Sigmoid colon (tissue), 7 donors: ENCODE measurements at places on chromosomes 5 and 9. TPM values are rescaled to one million over a fixed set of nuclear protein-coding genes. Genes with fewer than 3 reads are reported as not detected.
A peak's percentile ranks its signal among the peaks of the same experiment; 100 is the strongest.

GRCh38 chr9:36677611-36678010 lies 104.9 kb downstream of the MELK start:
- no peak for DNase-seq
- no peaks in the 10 kb centered on the region for H3K4me1 ChIP-seq
- no peak overlapping the region for H3K27ac ChIP-seq
- H3K36me3 ChIP-seq = no peaks in the 10 kb centered on the region
- no peak overlapping the region for H3K4me3 ChIP-seq
- H3K27me3 ChIP-seq = no peaks in the 10 kb centered on the region

DNA sequence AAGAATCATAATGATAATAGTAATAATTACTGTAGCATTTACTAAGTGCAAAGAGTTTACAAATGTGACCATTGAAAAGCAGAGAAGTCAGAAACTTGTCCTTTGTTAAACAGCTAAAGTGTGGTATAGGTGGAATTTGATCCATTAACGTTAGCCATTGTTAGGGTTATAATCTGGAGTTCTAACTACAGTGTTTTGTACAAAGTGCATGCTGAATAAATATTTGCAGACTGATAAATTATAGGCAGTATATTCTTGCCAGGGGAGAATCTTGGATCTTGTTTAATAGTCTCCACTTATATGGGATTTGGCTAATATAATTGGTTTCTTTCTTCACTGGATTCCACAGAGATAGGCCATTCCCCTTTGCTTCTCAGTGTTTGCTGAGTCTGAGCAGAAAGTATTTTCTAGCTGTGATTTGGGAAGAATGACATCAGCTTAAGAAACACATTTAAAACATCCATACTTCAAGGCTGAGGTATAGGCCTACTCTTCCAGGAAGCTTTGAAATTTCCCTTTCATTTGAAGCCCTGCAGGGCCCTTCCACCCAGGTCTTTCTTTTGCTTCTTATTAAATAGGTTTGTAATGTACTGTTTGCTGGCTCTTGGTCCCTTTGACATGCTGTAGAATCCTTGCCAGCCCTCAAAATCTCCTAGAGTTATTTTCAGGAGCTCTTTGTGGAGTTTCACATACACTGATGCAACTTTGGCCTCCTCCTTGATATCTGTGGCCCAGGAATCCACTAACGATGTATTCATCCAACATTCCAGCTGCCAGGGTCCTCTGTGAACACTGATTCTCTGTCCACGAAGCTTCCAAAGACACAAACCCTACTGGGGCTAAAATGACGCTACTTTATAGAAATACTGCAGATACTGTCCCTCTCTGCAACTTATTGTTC lies 51.4 kb downstream of the ATP10B start:
- no peak overlapping the region for H3K4me3 ChIP-seq
- no peak overlapping the region for H3K27ac ChIP-seq
- peaks cover 19% of the 10 kb centered on the region for H3K4me1 ChIP-seq
- H3K36me3 ChIP-seq = no peaks in the 10 kb centered on the region
- no peaks in the 10 kb centered on the region for H3K27me3 ChIP-seq

- H3K4me1 ChIP-seq = peaks cover 11% of the 10 kb centered on the region
- H3K27me3 ChIP-seq = no peaks in the 10 kb centered on the region
- no peaks in the 10 kb centered on the region for H3K36me3 ChIP-seq
- H3K4me3 ChIP-seq = no peak overlapping the region
- no peak overlapping the region for H3K27ac ChIP-seq
Measured at GRCh38 chr9:124709292-124709690, 61.8 kb downstream of the NR6A1 start.

GRCh38 chr5:167790045-167790444 lies 501.4 kb upstream of the WWC1 start:
- no peaks in the 10 kb centered on the region for H3K36me3 ChIP-seq
- H3K27me3 ChIP-seq = no peaks in the 10 kb centered on the region
- no peaks in the 10 kb centered on the region for H3K4me1 ChIP-seq
- no peak overlapping the region for H3K4me3 ChIP-seq
- DNase-seq = no peak

DNA sequence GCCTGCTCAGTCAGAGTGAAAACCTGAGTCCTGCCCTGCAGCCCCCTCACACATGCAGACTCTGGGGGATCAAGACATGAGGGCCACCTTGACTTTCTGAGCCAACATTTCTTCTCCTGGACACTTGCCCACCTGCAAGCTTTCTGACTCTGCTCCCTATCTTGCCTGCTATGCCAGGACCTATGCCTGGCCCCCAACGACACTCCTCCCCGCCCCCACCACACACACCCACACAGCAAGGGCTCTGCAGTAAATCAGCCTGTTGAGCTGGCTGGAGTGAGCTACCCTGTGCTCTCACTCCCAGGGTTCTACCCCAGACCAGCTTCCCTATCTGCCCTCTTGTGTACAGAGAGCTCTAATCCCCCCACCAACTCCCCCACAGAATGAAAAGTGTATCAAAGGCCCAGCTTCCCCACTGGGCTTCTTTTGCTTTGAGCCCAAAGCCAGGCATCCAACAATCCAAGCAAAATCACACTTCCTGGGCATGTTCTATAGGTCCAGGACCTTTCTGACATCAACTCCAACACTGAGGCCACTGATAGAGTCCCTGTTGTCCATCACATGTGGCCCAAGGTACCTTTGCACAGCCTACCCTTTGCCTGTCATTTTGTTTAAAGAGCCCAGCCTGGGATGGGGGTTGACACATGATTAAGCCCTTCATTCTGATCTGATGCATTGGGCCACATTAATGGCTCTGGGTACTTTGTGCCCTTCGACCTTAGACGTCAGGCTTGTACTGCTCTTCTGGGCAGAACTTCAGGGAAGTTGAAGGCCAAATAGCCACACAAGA lies 7.2 kb downstream of the PDLIM4 start:
- H3K4me1 ChIP-seq = peaks cover 100% of the 10 kb centered on the region
- DNase-seq = no peak
- H3K4me3 ChIP-seq = no peak overlapping the region
- H3K27me3 ChIP-seq = no peaks in the 10 kb centered on the region
- peaks cover 54% of the 10 kb centered on the region for H3K36me3 ChIP-seq

- peak overlapping the region; percentile 34 for H3K4me3 ChIP-seq
- H3K36me3 ChIP-seq = no peaks in the 10 kb centered on the region
- no peak overlapping the region for H3K27ac ChIP-seq
- DNase-seq = no peak
- peaks cover 19% of the 10 kb centered on the region for H3K27me3 ChIP-seq
- peaks cover 11% of the 10 kb centered on the region for H3K4me1 ChIP-seq
Measured at GRCh38 chr5:127290946-127291693, 524 bp downstream of the MEGF10 start.

GRCh38 chr9:95615246-95615645 lies 98.5 kb upstream of the PTCH1 start:
- no peak overlapping the region for H3K4me3 ChIP-seq
- no peaks in the 10 kb centered on the region for H3K36me3 ChIP-seq
- H3K27ac ChIP-seq = no peak overlapping the region
- DNase-seq = no peak
- H3K4me1 ChIP-seq = no peaks in the 10 kb centered on the region

DNA sequence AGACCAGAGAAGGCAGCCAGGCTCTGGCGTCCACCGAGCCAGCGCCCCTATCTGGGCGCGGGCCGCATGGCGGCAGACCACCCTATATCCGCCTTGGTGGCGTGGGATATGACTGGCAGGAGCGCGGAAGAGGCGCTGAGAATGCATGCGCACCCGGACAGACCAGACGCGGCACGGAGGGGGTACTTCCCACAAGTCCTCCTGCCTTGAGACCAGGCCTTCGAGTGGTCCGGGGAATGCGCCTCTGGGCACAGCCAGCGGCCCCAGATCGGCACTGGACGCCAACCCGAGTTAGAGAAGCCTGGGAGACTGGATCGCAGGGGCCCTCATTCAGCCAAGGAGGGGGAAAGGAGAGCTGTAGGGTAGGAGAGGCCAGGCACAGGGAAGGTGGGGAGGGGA lies 2.5 kb upstream of the LMX1B start:
- H3K27ac ChIP-seq = no peak overlapping the region
- DNase-seq = peak; percentile 64

DNA sequence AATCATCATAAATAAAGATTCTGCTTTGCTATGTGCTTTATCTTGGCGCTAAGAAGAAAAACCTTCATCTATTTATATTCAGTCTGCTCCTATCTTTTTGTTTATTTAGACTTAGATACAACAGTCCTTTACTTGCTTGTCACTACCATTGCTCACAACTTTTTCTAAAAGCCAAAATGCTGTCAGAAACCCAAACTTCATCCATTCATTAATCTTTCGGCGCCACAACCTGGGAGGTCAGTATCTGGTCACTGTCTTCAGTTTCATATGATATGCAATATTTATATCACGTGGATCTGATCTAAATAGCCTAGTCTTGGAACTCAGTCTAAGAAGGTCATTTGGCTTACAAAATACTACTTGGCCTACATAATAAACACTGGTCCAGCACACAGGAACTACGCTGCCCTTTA lies 159.3 kb upstream of the TARS1 start:
- DNase-seq = no peak
- H3K27ac ChIP-seq = no peak overlapping the region
- H3K27me3 ChIP-seq = no peaks in the 10 kb centered on the region
- H3K4me3 ChIP-seq = no peak overlapping the region
- no peaks in the 10 kb centered on the region for H3K4me1 ChIP-seq
- H3K36me3 ChIP-seq = no peaks in the 10 kb centered on the region

DNA sequence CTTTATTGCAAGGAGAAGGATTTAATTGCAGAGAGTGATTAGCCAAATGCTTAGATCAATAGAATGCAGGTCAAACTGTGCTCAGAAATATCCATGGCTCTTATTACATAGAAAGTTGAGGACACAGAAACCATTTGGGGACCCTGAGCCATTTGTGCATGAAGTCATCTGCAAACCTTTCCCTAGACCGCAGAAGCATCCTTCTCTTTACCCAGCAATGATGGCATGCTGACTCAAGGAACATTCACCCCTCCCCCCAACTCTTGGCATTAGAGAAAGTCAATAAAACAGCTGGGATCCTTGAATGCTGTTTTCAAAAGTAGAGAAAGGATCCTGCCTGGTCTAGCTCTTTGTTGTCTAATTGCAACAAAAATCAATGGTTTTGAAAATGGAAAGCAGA lies 73.5 kb downstream of the PPP2R2B start:
- DNase-seq = no peak
- no peaks in the 10 kb centered on the region for H3K4me1 ChIP-seq
- H3K4me3 ChIP-seq = no peak overlapping the region
- no peaks in the 10 kb centered on the region for H3K27me3 ChIP-seq
- no peak overlapping the region for H3K27ac ChIP-seq

DNA sequence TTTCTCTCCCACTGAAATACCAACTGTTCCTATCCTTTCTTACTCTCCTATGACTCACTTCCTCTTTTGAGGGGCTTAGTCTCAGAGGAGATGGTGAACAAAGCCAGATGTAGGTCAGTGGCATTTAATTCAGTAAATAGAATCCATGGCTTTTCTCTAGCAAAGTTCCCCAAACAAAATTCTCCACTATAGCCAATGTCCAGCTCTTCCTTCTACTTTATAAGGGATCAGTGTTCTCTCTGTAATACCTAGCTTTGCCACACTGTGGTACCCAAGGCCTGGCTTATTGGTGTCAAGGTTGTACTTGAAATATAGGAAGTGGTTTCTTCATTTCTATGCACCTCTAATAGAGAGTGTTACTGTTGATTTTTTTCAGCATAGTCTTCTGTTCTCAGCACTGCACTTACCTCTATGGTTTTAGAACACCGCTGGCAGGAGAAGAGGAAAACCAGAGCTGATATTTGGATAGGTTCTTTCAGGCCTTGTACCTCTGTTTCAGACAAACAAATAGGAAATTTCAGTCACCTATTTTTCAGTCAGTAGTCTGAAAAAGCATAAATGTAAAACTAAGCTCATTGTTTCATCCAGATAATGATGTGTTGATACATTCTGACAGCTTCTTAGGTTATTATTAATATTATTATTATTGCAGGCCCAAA lies 40.6 kb upstream of the ITGA2 start:
- H3K36me3 ChIP-seq = peaks cover 2% of the 10 kb centered on the region
- H3K27ac ChIP-seq = peak overlapping the region; percentile 24
- no peaks in the 10 kb centered on the region for H3K4me1 ChIP-seq
- no peak overlapping the region for H3K4me3 ChIP-seq
- H3K27me3 ChIP-seq = no peaks in the 10 kb centered on the region

GRCh38 chr5:80216096-80216495 lies 39.8 kb downstream of the SERINC5 start:
- no peak for DNase-seq
- no peaks in the 10 kb centered on the region for H3K36me3 ChIP-seq
- H3K27ac ChIP-seq = no peak overlapping the region
- H3K4me3 ChIP-seq = no peak overlapping the region
- H3K27me3 ChIP-seq = no peaks in the 10 kb centered on the region
- H3K4me1 ChIP-seq = peaks cover 6% of the 10 kb centered on the region

GRCh38 chr5:38739011-38739704 lies 106.7 kb upstream of the OSMR start:
- H3K4me3 ChIP-seq = no peak overlapping the region
- H3K4me1 ChIP-seq = no peaks in the 10 kb centered on the region
- no peak overlapping the region for H3K27ac ChIP-seq
- H3K36me3 ChIP-seq = no peaks in the 10 kb centered on the region

DNA sequence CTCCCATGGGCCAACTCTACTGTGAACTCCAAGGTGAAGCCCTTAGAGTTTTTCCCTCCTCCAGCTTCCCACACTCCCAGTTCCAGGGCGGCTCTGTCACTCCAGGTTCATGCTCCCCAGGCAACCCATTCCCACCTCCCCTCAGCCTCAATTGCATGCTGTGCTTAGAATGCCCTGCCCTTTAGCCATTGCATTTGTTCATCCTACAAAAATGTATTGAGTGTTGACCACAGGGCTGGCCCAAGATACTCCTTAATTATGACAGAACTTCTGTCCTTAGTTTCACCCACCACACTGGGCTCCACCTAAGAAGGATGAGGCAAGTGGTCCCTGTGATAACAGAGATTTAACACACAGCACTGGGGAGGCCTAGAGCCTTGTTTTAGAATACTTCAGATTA lies 236.1 kb downstream of the ADAMTSL1 start:
- no peaks in the 10 kb centered on the region for H3K27me3 ChIP-seq
- no peaks in the 10 kb centered on the region for H3K36me3 ChIP-seq
- no peak overlapping the region for H3K4me3 ChIP-seq
- no peak for DNase-seq
- H3K4me1 ChIP-seq = peaks cover 5% of the 10 kb centered on the region
- H3K27ac ChIP-seq = no peak overlapping the region

DNA sequence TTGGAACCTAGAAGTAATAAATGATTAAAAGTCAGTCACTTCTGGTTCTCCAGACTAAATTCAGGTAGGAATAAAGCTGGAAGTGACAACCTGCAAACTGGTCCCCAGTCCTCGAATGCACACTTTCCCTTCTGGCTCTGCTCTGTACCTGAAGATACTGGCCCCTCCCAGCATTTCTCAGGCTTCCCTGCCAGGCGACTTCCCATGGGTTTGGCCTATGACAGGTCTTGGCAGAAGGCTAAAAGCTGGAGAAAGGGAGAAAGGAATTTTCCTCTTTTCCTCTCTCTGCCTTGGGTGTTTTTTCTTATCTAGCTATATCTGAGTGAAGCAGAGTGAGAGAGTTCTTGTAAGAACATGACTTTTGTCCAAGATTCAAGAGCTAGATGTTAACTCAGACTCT lies 1005.7 kb downstream of the DTWD2 start:
- no peak overlapping the region for H3K4me3 ChIP-seq
- H3K4me1 ChIP-seq = no peaks in the 10 kb centered on the region

ADAMTS2 gene
- 9.2 TPM for total RNA-seq

DNAH5 gene
- total RNA-seq = under 0.01 TPM

MLANA gene
- not detected for total RNA-seq
